ENCODE measurements at places on chromosomes 5 and 9.

DNA sequence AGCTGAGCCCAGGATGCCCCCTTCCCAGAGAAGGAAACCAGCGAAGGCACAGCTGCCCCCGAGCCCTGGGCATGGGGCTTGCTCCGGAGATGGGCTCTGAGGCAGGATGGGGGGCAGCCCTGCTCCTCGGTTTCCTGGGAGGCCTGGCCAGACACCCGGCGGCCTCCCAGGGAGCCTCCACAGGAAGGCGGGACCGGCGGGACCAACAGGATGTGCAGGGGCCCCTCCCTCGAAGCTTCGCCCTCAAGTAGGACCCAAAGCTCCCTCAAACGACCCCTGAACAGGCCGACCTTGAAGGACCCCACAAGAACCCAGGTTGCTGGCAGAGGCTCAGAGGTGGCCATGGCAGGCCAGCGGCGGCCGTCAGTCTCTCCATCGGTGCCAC, 11.7 kb downstream of the EXD3 start:
- DNase-seq = no peak

DNA sequence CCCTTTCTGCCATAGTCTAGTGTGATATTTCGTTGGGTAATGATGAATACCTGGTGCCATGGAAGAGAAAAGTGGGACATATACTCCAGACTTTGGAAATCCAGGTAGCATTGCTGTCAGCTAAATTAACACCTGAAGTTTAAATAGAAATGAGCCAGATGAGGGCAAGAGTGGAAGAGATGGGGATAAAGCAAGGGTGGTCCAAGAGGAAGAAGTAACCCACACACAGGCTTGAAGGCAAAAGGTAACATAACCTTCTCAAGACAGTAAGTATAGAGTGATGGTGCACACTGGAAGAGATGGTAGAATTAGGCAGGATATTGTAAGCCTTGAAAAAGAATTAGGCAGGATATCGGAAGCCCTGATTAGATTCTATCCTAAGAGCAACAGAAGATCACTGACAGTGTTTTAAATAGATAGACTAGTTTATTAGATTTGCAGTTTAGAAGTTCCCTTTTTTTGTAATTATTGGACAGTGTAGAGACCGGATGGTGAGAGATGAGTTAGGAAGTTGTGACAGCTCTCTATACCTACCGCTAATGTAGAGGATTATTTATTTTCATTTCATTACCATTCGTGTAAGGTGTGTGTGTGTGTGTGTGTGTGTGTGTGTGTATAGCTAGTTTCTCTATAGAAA, 16.8 kb downstream of the ANXA1 start:
- no peak for DNase-seq

DNA sequence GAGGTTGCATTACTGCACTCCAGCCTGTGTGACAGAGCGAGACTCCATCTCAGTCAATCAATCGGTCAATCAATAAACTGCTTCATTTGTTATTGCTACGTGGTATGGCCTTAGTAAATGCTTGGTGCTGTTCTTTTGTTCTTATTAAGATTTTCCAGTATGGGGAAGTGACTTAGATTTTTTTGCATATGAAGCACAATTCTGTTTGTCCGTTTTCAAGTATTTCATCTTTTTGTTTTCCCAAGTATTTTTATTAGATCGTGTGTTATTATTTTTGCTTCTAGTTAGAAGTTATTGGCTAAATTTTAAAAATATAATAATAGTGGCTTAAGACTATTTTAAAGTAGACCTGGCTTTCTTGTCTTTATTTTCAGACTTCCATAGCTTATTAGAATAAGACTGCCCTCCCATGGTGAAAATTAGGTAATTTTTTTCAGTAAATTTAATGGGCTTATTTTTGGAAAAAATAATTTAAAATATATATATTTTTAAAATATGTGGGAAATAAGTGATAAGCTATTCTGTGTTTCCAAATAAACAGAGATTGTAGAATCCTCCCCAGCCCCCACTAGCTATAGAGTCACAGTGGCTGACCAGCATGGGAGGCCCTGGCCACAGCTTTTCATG, 14.7 kb upstream of the OMD start:
- no peak for DNase-seq

- no peak for DNase-seq
These were observed 18.3 kb downstream of the RALGPS1 start for GRCh38 chr9:126932871-126933321.

GRCh38 chr5:23316060-23316591, 191.3 kb upstream of the PRDM9 start:
- DNase-seq = no peak

- DNase-seq = no peak
These were observed 351.5 kb downstream of the BNC2 start for GRCh38 chr9:16519001-16519400.

DNA sequence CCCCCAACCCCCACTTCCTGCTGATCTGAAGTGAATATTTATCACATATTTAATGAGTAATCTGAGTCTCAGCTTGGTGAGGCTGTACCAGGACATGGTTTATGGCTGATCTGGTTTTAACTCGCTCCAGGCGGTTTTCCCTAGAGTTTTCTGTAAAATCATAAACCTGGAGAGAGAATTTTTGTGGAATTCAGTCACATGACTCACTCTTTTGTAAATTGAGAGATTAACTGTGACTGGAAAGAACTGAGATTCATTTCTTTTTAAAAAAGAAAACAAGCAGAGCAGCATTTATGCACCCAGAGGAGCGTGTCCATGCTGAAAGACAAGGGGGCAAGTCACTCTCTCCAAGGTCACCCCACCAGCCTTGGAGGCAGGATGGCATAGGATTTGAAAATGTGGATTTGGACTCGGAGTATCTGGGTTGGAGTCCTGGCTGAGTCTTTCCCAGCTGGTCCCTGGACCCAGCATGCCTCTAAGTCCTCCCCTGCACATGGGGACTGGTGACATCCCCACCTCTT, 81.8 kb downstream of the ZNF618 start:
- DNase-seq = no peak

DNA sequence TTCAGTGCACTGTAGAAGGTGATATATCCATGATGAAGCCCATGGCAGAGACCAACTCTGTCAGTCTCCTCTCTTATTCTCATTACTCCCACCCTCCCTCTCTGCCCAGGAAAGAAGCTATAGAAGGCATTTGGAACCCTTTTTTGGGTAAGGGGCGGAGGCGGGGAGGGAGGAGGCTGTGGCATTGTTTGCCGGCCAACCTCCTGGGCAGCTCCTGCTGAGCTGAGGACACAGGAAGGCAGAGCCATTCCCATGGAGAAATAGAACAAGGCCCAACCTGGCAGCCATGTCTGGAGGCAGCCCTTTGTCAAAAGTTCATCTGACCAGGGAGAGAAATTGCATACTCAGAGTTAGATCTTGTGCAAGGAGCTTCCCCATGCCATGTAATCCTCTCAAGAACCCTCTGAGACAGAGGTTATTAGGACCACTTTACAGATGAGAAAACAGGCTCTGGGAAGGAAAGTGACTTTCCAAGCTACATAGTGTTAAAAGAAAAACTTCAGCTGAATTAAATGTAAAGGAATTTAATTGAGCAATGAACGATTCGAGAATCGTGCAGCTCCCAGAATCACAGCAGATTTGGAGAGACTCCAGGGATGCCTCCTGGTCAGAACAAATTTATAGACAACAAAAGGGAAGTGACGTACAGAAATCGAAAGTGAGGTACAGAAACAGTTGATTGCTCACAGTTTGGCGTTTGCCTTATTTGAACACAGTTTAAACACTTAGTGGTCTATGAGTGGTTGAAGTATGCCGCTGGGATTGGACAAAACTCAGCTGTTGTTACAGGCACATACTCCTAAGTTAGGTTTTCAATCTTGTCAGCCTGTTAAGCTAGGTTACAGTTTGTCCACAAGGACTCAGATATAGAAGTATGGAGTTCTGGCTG, 158.6 kb downstream of the MELK start:
- DNase-seq = no peak

DNA sequence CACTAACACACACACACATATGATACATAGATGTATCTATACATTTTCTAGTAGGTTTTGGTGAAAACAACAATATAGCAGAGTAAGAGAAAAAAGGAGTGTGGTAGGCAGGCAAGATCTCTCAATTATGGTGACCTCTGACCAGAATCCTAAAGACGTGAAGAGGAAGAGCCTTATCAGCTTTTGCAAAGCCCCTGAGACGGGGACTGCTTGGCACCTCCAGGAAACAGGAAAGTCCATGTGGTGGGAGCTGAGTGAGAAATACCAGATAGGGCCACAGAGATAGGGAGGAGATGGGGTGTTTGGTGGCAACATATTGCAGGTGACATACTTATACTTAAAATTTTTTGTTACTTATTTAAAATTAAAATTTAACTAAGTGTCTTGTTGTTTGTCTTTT, 39.9 kb upstream of the CTXN3 start:
- no peak for DNase-seq

DNA sequence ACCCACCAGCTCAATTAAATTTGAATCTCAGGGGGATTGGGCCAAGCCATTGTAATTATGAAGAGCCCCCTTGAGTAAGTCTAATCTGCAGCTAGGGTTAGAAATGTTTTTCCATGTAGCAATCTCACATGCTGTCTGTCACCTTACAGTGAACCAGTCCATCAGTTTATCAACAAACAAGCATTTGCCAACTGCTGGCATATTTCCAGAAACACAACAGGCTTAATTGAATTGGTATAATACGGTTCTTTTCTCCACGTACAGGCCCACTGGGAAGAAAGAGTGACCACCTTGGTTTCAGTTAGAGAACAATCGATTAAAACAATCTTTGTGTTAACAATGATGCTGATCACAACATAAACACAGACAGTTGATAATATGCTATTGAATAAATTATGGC, 67.4 kb downstream of the NSUN2 start:
- DNase-seq = no peak

DNA sequence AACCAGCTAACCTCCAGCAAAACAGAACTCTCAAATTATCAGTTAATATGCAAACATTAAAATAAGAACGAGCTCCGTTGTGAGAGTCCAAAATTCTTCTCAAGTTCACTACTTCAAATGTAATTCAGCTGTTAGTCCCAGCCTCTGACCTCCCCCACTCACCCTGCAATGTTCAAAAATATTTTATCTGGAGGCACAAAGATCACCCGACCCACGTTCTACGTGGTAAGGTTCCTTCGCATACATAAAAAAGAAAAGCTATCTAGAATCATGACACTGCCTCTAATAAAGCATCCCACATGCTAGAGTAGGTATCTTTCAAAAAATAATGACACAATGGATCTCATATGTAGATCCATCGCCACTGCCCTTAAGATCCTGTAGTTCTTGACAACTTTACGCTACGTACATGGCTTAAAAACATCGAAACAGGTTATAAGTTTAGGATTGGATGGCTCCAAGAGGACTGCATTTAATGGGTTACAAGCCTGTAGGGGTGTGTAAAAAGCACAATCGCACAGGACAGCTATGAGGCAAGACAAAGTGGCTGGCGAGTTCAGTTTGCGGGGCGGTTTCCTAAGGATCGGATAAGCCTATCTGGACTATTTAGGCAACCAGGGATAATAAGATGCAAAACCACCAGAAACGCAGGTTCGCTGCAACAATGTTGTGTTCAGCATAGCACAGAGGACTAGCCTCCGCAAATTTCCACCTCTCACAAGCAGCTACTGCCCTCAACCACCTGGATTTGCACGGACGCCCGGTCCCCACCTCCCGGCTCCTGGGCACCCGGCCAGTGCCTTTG, 969 bp downstream of the CLK4 start:
- DNase-seq = no peak

GRCh38 chr5:141873933-141874261, 4.3 kb downstream of the PCDH1 start:
- DNase-seq = no peak

DNA sequence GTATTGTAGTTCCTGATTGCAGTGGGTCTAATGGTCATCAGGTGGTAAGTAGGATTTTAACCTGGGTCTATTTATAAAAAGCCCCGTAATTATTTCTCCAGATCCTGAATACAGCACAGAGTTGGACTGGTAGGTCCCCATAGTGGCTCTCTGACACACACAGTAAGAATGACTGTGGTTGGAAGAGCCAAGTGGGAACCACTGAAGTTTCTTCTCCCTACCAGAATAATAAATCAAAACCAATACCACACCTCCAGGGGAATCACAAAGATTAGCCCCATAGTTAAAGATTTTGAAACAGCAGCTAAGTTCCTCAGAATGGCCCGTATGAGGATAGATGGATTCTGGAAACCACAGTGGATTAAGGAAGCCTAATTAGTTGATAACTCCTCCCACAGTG, 68.4 kb upstream of the ZFR start:
- DNase-seq = no peak

Data from NCI-H446 treated with DMSO at 0.1 percent for 48 hours (cell line).